ENCODE measurements at places on chromosomes 4 and X.

DNA sequence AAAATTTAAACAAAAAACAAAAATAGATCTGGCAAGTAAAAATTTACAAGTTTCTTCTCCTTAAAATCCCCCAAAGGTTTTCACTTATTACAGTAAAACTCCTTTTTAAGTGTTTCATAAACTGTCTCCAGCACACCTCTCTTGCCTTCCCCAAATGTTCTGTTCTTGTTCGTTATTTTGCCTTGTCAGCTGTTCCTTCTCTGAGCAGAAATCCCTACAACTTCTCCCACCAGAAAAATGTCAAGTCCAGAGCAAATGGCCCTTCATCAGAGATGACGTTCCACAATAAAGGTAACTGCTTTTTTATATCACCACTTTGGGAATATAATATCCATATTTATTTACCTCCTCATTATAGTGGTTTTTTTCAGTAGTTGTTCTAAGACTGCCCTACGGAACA lies 432.1 kb downstream of the ADAM29 start:
- DNase-seq, result no peak

- no peak for DNase-seq
Observed at GRCh38 chrX:105972690-105973386, 65.7 kb downstream of the SERPINA7 start.

GRCh38 chrX:139518475-139518874 lies 12.1 kb upstream of the F9 start:
- DNase-seq, result no peak

- no peak for DNase-seq
Observed at GRCh38 chr4:120667102-120667501, 255.4 kb downstream of the PRDM5 start.

DNA sequence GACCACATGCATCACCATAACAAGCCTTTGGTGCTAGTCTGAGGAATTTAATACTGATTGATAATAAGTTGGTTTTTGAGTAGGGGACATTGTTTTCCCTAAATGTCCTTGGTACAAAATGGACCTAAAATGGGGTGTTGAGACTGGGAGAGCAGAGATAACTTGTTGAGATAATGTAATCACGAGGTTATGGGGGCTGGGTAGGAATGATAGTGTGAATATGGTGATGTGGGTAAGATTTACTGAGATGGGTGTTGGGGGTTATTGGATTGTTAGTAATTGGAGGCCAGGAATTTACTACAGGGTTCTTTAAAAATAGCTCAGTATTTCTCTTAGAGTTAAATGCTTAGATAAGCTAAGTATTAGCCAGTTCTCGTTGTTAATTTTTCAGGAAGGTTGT lies 3.9 kb downstream of the BMP2K start:
- DNase-seq, result no peak

DNA sequence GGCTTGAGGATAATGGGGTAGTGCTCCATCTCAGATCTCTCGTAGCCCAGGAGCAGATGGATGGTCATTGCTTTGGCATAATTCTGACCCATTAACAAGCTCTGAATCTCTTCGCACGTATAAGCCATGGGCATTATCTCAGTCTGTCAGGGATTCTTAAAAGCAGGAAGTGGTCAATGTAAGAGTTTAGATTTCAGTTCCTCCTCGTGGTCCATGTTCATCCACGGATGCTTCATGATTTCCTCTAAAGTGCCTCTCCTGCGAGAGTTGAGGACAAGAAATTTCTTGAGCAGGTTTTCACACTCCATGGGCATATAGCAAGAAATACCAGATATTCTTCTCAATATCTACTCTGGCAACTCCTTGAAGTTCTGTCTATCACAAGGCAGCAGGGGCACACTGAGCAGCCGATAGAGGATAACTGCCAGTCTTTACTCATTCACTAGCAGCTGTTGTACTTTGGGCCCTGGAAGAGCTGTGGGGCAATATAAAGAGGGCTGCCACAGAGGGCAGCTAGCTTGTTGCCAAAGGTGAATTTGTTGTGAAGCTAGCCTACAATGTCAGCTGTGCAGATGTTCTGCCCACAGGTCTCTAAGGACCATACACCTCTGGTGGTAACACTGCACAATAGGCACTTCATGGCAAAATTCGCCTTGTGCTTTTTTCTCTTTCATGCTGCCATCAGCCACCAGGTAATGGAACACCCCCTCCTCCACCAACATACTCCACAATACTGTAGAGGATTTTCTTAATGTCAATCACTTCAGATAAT lies 52.0 kb upstream of the WDR17 start:
- DNase-seq, result no peak

GRCh38 chr4:187088070-187088799 lies 364.6 kb upstream of the FAT1 start:
- no peak for DNase-seq

- no peak for DNase-seq
Observed at GRCh38 chrX:115491766-115492165, 69.2 kb upstream of the PLS3 start.

- DNase-seq, result no peak
Observed at GRCh38 chr4:37717576-37717975, 31.4 kb upstream of the RELL1 start.

DNA sequence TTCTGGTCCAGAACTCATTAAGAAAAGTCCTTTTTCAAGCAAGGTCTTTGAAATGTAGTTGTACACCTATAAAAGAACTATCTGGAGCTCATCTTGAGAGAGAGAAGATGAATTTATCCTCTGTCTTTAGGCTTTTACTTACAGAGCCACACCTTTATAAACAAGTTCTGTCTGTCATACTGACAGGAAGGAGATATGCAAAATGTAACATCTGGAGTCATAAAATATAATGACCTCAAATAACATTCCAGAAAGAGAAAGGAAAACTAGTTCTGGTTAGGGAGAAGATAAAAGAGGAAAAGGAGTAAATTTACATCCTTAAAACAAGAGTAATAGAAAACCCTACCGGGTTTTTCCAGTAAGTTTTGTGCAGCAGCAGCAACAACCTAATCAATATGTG lies 1.3 kb downstream of the INPP4B start:
- no peak for DNase-seq
